ENCODE measurements at places on chromosomes 13 and 19.
A peak's percentile ranks its signal among the peaks of the same experiment; 100 is the strongest.

DNA sequence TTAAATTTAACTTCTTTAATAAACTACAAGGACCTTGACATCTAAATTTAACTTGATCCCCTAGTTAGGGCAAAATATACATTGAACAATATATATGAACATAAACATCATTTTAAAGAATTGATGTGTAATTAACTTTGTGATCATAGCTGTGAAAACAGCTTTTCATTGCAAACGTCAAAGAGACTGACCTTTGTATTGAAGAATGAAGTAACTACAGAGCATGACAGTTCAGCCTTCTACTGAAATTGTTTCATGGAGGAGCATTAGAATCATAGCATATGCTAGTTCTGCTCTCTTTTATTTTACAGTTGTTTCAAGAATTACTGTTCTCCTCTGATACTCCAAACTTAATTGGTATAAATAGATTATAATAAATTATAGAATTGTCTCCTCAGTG lies 123.4 kb upstream of the PRR20A start:
- no peak for DNase-seq

DNA sequence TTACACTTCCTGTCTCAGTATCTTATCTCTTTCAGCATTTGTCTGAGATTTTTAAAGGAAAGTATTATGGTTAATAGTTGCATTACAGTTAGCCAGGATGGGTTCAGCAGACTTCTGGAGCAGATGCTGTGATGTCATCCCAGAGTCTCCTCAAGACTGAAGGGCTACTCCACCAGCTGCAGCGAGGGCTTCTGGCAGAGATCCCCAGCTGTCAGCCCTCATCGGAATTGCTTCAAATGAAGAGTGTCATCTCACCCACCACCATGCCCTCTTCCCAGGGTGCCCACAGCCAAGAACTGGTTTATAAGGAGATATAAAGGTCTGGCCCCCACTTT lies 84.4 kb downstream of the FAM216B start:
- no peak for DNase-seq

DNA sequence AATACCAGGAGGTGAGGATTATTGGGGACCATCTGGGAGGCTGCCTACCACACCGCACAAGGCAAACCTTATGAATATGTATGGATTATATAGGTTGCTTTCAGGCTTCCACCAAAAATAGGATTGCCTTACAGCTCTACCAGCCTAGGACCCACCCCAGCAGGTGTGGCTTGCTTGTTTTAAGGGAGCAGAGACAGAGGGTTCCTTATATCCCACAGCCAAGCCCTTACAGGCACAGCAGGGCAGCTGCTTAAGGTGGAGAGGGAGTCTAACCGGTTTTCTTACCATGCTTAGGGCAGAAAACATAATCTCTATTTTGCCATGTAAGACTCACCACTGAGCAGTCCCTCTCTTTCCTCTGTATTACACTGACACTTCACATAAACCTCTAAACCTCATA lies 16.1 kb upstream of the TTYH1 start:
- no peak for DNase-seq

GRCh38 chr19:14599548-14600147 lies 16.8 kb downstream of the CLEC17A start:
- DNase-seq = no peak

- DNase-seq = no peak
These were observed 60.9 kb upstream of the MED4 start for GRCh38 chr13:48155848-48156247.

GRCh38 chr13:31790992-31791391 lies 51.7 kb downstream of the RXFP2 start:
- no peak for DNase-seq

GRCh38 chr13:53126841-53127245 lies 98.2 kb downstream of the OLFM4 start:
- no peak for DNase-seq

DNA sequence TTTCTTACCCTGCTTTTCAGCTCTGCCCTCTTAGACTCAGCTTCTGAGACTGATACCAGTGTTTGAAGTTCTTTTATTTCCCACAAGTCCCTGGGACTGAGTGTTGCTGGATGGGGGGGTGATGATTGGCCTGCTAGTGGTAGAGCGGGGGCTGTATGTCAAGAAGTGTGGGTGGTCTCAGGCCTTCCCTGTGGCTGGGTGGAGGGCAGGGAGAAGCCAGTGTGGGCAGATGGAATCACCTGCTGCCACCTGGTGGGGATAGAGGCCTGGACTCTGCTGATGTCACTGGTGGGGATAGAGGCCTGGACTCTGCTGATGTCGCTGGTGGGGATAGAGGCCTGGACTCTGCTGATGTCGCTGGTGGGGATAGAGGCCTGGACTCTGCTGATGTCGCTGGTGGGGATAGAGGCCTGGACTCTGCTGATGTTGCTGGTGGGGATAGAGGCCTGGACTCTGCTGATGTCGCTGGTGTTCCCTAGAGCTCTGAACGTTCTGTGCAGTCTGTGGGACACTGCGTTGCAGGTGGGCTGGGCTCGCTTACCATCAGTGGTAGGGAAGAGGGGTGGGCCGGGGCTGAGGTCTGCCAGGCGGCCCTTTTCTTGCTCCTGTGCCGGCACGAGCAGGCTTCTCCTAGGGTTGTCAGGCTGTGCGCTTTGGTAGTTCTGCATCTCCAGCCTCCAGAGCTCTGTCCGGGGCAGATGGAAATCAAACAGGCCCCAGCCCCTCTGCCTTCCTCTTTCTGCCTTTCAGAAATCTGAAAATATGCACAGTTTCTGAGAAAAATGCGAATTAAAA lies 101.3 kb downstream of the ARHGEF7 start:
- no peak for DNase-seq

- DNase-seq = no peak
These were observed 66.5 kb downstream of the PAN3 start for GRCh38 chr13:28204690-28205443.

- no peak for DNase-seq
These were observed 47.0 kb upstream of the FLT1 start for GRCh38 chr13:28541966-28542365.

- DNase-seq = no peak
These were observed 16.3 kb upstream of the PTPRS start for GRCh38 chr19:5356918-5357317.

GRCh38 chr19:10662384-10663251 lies 8.5 kb downstream of the ILF3 start:
- no peak for DNase-seq

DNA sequence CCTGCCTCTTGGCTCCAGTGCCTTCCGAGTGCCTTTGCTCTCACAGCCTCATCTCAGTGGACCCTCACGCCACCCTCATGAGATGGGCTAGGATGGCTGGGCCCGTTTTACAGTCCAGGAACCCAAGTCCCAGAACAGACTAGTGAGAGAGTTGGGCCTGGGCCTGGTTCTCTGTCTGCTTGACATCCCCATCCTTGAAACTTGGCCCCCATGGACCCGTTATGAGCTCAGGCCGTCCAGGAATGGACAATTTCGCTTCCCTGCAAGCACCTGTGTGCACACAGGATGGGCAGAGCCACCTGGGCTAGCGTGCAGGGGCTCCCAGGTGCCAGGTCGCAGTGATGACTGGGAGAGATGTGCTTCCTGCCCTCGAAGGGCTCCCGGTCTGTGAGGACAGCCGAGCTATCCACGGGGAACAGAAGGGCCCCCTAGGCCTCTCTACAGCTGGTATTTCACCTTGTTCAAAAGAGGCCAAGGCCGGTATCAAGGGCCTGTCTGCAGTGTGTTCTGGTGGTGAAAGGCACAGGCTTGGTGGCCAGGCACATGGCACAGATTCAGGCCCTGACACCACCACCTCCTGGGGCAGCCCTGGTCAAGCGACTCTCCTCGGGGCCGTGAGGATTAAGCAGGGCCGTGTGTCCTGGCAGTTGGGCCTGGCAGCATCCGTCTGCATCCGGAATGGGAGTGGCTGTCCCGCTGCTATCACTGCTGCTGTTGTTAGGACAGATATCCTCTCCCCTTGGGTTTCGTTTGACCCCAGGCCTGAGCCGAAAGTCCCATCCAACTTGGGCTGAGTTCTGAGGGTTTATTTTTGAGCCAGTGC lies 38.9 kb downstream of the CAPN12 start:
- no peak for DNase-seq

DNA sequence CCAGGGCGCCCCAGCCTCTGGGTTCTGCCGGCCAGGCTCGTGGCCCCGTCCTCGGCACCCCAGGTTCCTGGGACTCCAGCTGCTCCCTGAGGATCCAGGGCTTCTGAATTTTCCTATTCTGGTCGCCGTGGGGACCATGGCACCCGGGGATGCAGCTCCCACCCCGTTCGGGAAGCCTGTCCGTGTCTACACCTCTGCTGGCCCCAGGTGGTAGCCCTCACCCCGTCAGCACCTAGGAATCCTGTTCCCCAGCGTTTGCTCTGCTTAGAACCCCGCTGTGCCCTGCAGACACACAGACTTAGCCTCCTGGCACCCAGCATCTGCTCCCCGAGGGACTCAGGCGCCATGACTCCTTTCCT lies 960 bp downstream of the PPFIA3 start:
- no peak for DNase-seq

DNA sequence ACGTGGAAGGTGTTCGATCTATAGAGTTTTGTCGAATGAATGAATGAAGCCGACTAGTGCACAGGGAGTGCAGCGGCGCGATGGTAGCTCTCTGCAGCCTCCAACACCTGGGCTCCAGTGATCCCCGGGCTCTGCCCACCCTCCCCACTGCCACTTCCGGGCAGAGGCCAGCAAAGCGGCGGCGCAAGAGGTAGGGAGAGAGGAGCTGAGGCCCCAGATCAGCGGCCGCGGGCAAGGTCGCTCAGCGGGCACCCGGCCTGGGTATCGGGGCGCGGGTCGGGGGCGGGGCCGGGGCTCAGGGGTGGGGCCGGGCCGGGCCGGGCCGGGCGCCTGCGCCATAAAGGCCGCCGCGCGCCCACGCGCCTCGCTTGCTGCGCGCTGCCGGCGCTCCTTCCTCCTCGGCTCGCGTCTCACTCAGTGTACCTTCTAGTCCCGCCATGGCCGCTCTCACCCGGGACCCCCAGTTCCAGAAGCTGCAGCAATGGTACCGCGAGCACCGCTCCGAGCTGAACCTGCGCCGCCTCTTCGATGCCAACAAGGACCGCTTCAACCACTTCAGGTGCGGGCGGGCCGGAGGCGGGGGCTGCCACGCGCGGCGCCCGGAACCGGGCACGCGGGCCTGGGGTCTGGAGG lies at the start of gene GPI:
TSS of gene GPI (plus strand) at position 367 of the 633 bp plus-strand sequence. CDS start at position 438, 71 bp downstream.
- peak; percentile 43 for DNase-seq

DNA sequence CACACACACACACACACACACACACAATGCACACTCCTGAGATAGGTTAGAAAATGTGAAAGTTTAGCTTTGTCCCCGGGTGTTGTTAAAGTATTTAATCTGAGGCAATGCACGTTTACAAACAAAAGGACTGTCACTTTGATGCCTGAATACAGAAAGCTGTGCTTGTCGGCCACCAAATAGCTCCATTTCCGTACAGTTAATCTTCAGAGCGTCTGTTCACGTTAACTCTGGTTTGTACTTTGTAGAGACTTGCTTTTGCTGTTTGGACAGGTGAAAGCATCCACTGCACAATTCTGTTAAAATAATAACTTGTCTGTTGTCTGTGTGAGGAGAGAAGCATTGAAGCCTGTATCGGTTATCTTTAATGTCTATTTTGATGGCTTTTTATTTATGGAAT lies 267.8 kb downstream of the FGF9 start:
- no peak for DNase-seq

- no peak for DNase-seq
These were observed 189.3 kb upstream of the SPRY2 start for GRCh38 chr13:80530191-80530590.

DNA sequence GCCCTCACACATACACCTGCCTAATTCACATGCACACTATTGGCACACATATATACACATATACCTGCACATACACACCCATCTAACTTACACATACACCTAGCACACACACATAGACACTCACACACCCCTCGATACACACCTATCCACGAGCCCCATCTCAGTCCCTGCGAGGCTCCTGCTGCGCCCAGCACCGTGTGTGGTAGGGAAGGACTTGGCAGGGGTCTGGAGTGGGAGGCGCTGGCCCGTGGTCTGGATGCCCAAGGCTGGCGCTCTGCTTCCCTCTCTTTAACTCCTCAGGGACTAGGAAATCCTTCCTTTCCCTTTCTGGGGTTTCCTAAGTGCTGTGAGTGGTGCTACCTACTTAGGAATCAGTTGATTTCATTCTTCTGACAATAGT lies 202.7 kb downstream of the UQCRFS1 start:
- no peak for DNase-seq

DNA sequence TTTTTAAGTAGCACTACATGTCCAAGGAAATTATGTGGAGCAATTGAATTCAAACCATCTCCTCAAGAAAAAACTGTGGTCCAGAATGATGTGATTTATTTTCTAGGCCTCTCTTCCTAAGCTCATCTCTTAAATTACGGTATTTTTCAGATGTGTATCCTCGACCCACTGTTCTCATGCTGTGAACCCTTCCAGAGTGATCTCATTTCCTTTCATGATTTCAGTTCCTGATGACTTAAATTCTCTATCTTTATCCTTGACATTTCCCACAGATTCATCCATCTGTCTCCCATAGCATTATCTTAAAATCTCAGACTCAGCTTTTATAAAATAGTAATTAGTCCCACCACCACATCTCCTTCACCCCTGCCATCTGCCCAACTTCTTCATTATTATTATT lies 117.6 kb upstream of the SPRY2 start:
- no peak for DNase-seq

GRCh38 chr19:5246554-5247155 lies 94.0 kb downstream of the PTPRS start:
- no peak for DNase-seq

DNA sequence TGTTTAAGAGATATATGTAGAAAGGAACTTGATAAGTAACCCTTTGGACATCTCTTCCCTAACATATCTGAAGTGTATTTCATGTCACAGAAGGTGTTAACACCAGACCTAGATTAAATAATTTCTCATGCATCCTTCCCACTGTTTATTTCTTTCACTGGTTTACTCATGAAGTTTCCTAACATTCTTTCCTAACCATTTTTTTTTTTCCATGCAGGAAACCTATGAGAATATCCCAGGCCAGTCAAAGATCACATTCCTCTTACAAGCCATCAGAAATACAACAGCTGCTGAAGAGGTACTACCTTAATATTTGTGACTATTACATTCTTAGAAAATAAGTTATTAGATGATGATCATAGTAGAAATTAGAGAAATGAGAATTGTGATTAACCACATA lies 28.8 kb downstream of the IPO5 start:
- DNase-seq = no peak

DNA sequence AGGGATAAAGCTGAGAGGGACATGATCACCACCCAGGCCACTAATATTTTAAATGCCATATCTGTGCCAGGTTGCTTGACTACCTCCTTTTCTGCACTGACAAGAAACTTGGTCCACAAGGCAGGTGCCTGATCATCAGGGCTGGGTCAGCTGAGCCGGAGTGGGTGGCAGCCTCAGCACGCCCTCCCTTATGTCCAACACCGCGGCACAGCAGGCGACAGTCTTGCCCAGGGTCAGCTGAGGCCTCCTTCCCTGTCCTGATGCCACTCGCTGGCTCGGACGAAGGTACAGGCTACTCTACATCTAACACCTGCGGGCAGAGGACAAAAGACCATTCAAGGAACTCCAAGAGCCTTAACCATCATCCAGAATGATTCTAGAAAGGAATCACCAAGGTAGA lies 16.9 kb downstream of the ZC3H4 start:
- DNase-seq = no peak

GRCh38 chr19:55541091-55541490 lies 4.2 kb upstream of the SBK2 start:
- DNase-seq = no peak

- DNase-seq = no peak
These were observed 343.1 kb downstream of the MZT1 start for GRCh38 chr13:72384186-72384823.

GRCh38 chr19:19280561-19280960 lies 7.5 kb upstream of the TM6SF2 start:
- DNase-seq = no peak

Measured in stimulated activated CD8-positive, alpha-beta memory T cell treated with anti-CD3 and anti-CD28 coated beads, Interleukin-4, amount 100 ng/mL, for 1 hour (primary cell).